ENCODE measurements at places on chromosomes 5 and 9.

DNA sequence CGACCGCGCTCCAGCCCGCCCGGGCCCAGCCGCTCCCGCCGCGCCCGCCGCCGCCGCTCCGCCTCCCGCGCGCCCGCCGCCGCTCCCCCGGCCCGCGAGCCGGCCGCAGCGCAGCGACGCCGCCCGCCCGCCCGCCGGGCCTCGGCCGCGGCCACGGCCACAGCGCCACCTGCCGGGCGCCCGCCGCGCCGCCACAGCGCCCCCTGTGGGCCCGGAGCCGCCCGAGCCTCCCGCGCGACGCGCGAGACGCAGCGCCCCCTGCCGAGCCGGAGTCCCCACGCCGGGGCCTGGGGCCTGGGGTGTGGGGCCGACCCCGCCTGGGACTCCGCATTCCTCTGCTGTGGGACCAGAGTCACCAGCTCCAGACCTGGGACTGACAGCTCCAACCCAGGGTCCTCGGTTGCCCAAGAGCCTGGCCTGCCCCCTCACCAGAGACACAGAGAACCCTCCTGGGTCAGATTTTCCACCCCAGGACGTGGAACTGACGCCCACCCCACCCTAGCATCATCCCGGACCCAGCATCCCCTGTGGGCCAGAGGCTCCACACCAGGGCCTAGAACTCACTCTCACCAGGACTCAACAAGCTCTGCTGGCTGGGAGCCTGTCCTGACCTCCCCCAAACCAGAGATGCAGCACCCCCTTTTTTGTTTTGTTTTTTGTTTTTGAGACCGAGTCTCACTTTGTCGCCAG lies at the start of gene RAPGEF1:
TSS of gene RAPGEF1 (minus strand) at position 118 of the 690 bp plus-strand sequence. CDS start 246 bp downstream, outside the sequence.
- DNase-seq: peak; percentile 23

GRCh38 chr5:127849891-127850290 lies 146.7 kb downstream of the CCDC192 start:
- no peak for DNase-seq

- no peak for DNase-seq
These were observed 49.4 kb downstream of the GGTA1 start for GRCh38 chr9:121450241-121450640.

GRCh38 chr9:137449081-137449844 lies 8.1 kb upstream of the ENTPD8 start:
- DNase-seq: no peak

DNA sequence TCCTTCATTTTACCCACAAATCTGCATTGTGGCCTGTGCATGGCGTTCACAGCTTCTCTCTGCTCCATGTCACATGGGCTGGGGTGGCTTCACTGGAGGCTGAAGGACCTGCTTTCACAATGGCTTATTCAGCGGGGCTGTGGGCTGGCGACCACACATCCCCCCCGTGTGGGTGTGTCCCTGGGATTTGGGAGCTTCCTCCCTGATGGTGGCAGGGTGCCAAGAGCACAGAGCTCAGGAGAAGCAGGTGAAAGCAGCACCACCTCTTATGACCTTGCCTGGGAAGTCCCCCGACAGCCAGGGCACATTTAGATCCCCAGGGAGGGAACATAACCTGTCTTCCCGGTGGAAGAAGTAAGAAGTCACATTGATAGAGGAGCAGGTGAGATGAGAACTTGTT lies 5.0 kb upstream of the MED10 start:
- DNase-seq: no peak

DNA sequence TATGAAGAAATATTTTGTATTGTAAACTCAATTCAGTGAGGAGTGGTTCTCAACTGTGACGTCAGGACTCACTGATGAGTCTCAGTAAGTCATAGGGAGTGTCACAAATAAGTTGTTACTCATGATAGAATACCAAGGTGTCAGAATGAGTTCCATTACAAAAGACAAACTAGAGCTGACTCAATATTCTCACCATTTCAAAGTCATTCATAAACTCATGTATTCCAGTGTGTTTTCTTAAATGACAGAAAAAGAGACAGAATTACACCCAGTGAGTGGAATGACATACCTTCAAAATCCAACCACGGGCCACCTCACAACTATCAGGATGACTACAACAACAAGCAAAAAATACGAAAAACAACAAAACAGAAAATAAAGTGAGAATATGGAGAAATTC lies 321.5 kb downstream of the ENC1 start:
- no peak for DNase-seq

GRCh38 chr5:39520232-39520572 lies 95.4 kb upstream of the DAB2 start:
- no peak for DNase-seq

GRCh38 chr5:108858959-108859358 lies 111.3 kb downstream of the FER start:
- DNase-seq: no peak

- no peak for DNase-seq
These were observed 177.5 kb downstream of the AOPEP start for GRCh38 chr9:94903961-94904421.

GRCh38 chr5:55618318-55618717 lies 83.6 kb upstream of the PLPP1 start:
- DNase-seq: no peak

DNA sequence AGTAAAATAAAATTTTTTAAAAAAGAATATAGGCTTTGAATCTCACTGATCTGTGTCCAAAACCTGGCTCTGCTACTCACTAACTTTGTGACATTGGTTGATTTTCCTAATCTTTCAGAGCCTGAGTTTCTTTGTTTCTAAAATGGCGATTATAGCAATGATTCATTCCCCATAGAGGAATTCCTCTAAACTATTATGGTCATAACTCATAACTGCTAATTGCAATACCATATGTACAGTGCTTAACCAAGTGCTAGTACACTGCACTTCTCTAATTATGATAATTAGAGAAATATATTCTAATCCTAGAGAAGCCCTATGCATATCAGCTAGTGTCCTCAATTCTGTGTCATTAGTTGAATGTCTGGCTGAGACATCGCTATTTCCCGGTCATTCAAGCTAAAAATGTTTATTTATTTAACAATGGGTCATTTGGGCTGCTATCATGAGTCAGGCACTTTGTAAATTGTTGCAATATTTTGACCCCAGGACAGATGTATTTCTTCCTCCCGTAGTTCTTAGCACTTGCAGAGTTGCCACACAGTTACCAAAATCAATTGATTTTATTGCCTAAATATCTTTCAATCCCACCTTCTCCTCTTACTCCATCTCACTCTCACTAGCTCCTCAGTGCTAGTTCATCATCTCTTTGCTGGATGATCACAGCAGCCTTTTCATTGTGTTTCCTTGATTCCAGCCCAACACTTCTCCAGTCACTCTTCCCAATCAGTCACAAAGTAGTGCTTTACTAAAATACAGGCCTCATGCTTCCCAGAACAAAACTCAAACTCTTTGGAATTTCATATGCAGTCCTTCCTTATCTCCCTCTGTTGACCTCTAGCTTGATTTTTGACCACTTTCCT lies 200.9 kb upstream of the PAPPA start:
- no peak for DNase-seq

DNA sequence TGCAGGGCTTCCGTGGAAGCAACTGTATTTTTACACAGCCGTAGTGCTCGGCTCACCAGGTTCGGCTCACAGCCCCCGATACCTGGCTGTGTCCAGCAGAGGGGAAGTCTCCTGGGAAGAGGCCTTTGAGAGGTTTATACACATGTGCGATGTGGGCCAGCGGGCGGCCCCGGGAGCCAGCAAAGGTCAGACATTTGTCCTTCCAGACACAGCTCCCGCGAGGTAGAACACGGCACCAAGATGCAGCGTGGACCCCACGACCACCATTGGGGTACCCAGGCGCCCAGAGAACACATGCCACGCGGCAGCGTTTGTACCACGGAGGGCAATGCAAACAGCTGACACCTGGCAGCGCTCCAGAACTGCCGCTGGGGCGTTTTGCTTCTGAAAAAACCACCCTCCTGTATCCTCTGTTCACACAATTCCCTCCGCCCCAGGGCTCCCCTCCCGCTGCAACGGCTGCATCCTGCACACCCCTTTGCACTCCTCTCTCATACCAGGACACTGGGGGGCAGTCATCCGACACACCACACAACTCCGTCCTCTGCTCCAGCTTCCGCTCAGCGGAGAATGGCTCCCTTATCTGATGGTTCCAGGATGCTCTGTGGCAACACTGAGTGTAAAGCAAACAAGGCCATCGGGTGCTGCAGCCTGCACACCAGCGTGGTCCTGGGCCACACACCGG lies 235.3 kb downstream of the SYK start:
- peak; percentile 51 for DNase-seq

GRCh38 chr5:54476682-54477081 lies 21.2 kb downstream of the HSPB3 start:
- no peak for DNase-seq

GRCh38 chr5:1490376-1490775 lies 33.4 kb downstream of the LPCAT1 start:
- no peak for DNase-seq

- DNase-seq: no peak
These were observed 137.8 kb downstream of the SEMA6A start for GRCh38 chr5:116436674-116437350.

GRCh38 chr9:130110166-130110565 lies 56.5 kb downstream of the GPR107 start:
- DNase-seq: no peak

- DNase-seq: no peak
These were observed 33.5 kb downstream of the INSYN2B start for GRCh38 chr5:169946743-169947295.

DNA sequence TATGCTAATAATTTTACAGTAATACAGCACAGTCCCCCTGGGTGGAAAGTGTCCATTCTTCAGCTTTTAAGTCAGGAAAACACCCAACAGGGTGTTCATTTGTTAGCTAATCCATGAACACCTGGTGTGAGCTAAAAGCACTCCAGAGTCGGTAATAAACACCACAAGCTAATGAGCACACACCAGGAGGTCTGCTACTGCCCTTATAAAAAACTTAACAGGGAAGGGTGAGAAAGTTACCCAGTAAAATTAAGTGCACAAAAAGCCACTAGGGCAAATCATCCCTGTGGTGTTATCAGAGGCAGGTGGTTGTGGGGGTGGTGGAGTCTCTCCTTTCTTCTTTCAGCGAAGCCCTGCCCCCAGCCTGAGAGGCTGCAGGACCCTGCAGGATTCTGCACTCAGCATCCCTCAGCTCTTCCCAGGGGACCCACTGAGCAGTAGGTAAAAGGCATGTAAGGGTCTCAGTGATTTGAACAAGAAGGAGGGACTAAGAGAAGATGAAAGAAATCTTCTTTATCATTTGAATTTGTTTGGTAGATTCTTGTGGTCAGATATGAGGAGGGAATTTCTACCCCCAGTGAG lies 14.4 kb downstream of the GDNF start:
- DNase-seq: no peak

DNA sequence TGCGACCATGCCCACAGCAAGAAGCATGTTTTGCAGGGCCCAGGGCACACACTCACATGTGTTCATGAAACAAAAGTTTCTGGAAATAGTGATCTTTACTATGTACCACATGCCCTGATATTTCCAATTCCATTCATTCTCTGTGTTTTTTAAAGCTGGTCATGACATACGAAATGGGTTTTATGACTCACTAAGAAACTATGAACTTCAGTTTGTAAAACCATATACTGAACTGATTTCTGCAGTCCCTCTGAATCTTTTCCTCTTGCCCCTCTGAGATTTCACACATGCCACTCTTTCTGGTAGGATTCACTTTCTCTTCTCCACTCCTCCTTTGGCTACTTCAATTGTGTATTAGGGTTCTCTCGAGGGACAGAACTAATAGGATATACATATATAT lies 416.1 kb upstream of the TRPC7 start:
- DNase-seq: no peak

- DNase-seq: no peak
These were observed 130.8 kb downstream of the GDNF start for GRCh38 chr5:37709020-37709419.

DNA sequence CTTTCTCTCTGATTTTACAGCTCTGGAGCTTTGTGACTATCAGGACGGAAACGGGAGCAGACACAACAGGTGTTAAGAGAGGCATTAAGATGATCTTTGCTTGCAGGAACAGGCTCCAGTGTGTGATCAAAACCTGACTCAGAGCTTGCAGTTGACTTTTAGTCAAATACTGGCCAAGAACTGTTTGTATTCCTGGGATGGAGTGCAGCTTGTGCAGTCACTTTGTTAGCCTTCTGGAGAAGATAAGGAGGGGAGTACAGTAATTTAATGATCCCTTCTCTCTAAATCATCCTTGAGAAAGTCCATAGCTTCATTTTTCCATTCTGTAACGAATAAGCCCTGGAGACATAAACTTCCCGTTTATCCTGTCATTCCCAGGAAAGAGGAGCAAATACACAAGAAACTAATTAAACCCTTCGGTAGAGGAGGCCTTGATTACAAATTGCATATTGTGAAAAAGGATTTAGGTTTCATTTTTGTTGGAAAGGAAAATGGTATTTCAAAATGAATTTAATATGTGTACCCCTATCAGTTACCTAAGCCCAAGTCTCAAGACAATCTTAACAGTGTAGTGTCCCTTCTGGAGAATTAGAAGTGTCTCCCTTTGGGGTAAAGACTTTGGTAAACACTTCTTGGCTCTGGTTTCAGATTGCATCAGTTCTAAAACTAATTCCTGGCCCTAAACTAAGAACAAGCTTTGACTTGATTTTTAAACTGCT lies 3.1 kb upstream of the STOM start:
- no peak for DNase-seq

DNA sequence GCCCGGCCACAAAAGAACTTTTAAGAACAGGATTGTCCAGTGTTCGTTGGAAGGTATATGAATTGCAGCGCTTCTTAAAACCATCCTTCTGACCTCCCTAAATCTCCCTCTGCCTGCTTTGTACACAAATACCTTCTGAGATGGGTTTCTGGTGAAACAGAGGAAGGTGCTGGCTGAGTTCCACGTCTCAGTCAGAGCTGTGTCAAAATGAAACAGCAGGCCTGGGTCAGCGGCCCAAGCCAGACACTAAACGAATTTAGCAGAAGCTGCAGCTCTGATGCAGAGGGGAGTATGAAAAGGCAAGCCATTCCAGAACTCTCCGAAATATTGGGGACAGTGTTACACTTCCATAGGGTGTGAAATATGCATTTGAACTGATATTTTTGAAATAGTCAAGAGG lies 37.8 kb upstream of the CRB2 start:
- DNase-seq: no peak

DNA sequence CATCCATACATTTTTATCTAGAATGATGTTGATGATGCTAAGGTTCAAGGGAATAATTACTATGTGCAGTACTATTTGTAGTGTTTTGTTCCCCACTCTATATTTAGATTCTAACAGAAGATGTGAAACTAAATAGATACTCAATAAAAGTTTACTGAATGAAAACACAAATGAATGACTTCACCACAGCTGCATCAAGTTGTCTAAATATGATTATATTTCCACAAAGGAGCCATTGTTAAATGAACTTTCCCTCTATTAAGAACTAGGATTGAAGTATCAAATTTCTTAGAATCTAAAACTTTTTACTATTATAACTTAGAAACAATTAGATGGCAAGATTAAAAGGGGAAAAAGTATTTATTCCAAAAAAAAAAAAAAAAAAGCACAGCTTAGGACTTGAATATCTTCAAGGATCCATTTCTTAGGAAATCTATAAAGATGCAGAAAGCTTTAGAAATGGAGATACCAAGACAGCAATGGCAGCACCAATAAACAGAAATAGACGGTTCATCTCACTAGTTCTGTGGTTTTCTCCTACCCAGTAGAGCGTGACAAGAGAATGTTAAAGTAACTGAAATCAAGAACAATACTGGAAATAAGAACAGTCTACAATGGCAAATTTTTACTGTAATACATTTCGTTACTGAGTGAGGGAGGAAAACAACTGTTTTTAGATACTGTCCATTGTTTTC lies 347.6 kb downstream of the EBF1 start:
- DNase-seq: no peak

Data from C1 segment of cervical spinal cord (tissue), 14 donors.